Stimulated activated CD8-positive, alpha-beta memory T cell treated with anti-CD3 and anti-CD28 coated beads, Interleukin-4, amount 100 ng/mL, for 1 hour (primary cell): ENCODE measurements at places on chromosomes 3 and 15.

DNA sequence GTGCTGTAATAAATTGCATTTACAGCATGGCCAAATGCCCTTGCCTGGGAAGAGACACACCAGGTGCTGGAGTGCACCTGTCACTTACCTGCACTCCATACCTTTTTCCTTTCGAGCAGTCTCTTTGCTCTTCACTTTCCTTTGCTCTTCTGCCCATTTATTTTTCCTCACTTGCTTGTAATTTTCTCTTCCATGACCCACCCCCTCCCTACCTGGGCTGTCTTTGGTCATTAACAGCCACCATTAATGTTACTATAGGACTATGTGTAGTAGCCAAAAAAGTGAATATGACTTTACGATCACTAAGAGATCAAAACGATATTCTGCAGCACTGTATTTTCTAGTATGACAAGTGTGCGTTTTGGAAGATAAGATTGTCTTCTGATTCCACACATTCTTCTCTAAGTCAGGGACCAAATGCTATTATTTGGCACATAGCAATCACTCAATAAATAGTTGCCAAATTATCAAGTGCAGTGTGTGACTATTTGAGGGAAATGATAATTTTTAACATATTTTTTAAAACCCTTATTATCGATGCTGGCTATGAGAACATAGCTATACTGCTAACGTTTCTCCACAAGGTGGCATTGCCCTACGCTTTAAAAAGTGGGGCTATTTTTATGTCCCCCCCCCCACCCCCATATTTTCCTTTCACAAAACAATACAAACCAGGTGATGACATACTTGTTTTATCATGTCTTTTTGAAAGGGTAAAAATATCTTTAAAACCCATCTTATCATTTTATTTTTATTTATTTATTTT lies 114.4 kb downstream of the GHSR start:
- DNase-seq = no peak

DNA sequence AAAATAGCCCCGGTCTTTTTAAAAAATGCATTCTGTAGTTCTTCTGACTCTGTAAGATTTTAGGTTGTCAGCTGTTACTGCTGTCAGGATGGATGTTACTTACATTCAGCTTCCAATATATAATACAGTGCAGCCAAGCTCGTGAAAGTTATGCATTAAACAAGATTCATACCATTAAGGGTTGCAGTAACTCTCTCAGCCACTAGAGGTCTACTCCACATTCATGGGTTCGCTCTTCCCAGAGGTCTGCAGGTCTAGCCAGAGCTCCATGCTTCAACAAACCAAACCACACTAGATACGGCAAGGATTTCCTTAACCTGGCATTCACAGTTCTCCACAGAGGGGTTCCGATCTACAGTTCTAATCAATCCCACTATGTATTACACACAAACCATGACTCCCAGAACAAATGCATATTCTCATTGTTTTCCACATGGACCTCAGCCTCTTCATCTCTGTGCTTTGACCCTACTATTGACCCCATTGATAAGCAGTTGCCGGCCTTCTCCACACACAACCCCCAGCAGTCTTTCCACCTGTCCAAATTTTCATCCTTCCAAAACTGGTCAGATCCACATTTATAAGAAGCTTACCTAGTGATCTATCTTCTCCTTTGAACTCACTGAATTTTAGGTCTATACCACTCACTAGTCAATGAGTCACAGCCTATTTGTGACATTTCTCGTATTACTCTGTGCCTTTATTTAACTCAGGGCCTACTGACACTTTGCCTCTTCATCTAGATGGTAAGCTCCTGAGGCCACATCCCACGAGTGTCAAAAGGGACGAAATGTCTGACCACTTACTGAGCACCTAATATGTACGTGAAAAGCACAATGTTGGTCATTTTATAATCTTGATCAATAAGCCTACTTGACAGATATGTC lies 33.7 kb downstream of the RORA start:
- DNase-seq = no peak

- DNase-seq = no peak
These were observed 46.4 kb downstream of the KCNAB1 start for GRCh38 chr3:156166808-156167207.

DNA sequence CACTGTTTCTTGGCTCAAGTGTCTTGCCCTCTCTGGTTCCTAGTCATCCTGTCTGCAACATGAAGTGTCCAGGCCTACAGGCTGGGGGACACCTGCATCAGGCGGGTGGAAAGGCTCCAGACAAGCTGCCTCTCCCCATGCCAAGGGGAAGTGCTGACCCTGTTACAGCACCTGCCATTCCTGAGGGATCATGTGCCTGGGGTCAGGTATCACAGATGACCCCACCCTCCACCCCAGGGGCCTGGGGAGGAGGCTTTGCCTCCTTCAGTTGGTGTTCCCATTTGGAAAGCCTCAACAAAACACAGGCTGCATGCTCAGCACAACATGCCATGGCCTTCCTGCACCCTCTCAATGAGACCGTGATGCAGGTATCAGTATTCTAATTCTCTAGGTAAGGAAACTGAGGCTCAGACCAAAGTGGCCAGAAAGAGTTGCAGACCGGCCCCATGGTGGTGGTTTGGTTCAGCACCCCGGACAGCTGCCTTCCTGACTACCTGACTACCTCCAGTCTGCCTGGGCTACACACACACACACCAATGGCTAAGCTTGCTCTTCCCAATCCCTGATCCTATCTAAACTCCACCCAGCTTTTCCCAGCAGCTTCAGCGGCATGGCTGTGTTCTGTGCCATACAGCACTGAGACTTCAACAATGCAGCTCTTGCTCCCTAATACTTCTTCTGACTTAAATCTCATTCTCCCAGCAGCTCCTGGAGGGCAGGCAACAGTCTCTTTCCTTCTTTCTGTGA lies 69.7 kb upstream of the LINGO1 start:
- DNase-seq = no peak

DNA sequence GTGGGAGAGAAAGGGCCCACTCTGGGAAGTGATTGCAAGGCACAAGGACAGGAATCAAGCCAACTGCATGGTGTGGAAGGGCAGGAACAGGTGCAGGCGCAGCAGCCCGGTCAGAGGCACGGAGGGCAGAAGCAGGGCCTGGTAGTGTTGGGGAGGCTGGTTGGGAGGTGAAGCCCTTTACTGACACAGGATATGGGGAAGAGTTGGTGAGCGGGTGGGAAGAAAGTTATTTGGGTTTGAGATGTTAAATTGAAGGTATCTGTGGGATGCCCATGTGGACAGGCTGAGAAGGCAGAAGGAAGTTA lies 83.6 kb upstream of the ABHD2 start:
- DNase-seq = no peak

- DNase-seq = no peak
These were observed 44.5 kb downstream of the GBE1 start for GRCh38 chr3:81716870-81717509.

- DNase-seq = no peak
These were observed 50.7 kb downstream of the CLDN11 start for GRCh38 chr3:170469151-170470062.

- DNase-seq = no peak
These were observed 8.9 kb downstream of the ST3GAL6 start for GRCh38 chr3:98772022-98772421.

GRCh38 chr3:12615266-12615665 lies 48.7 kb downstream of the RAF1 start:
- no peak for DNase-seq

DNA sequence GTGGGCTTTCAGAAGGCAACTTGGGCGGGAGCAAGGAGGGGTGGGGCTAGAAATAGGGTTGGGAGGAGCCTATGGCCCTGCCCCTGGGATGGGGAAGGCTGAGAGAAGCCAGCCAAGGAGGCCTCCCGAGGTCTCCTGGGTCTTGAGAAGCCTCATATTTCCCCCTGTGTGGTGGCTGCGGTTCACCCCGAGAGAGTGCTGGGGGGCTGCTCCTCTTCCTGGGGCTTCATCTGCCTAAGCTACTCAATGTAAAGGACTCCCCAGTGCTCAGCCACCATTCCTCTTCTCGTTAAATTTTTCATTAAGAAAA lies 174.3 kb downstream of the SMAD6 start:
- DNase-seq = no peak

- DNase-seq = no peak
These were observed 422.2 kb downstream of the ZNF385D start for GRCh38 chr3:21328711-21329390.

GRCh38 chr3:67006460-67006859 lies 8.4 kb downstream of the KBTBD8 start:
- DNase-seq = no peak

GRCh38 chr3:45187694-45188141 lies 38.4 kb downstream of the TMEM158 start:
- no peak for DNase-seq

DNA sequence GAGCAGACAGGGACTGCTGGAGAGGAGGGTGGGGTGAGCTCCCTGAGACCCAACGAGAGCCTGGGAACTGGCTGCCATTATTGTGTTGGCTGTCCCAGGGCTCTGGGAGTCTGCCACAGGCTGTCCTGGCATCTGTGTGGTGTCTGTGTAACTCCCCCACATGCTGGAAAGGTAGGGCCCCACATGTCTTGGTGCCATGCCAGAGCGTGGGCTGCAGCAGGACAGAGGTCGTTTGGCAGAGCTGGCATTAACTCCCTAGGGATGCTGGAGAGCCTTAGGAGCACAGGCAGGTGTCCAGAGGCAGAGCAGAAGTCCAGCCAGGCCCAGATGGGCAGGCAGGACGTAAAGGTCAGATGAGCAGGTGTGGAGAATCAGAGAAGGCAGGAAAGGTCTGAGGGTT lies 9.7 kb downstream of the TIMP4 start:
- no peak for DNase-seq

GRCh38 chr3:149401212-149401925 lies 23.9 kb upstream of the TM4SF1 start:
- no peak for DNase-seq

DNA sequence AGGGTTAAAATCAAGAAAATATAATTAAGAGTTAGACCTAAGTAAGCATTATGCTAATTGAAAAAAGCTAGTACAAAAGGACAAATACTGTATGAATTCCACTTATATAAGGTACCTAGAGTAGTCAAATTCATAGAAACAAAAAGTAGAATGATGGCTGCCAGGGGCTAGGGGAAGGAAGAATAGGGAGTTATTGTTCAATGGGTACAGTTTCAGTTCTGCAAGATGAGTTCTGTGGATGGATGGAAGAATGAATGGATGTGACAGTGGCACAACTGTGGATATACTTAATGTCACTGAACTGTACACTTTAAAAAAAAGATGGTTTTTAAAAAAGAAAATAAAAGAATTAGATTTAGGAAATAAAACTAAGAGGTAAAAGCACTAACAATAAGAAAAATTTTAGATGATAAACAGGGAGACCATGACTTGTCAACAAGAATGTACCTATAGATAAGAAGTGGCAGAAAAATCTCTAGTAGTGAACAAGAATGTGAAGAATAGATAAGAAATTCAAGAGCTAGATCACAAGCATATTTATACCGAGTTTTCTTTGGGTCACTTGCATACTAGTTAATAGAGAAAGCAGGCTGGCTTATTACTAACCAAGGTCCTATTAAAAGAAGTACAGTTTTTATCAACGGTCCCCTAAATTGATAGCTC lies 5.5 kb downstream of the IFT80 start:
- DNase-seq = no peak

DNA sequence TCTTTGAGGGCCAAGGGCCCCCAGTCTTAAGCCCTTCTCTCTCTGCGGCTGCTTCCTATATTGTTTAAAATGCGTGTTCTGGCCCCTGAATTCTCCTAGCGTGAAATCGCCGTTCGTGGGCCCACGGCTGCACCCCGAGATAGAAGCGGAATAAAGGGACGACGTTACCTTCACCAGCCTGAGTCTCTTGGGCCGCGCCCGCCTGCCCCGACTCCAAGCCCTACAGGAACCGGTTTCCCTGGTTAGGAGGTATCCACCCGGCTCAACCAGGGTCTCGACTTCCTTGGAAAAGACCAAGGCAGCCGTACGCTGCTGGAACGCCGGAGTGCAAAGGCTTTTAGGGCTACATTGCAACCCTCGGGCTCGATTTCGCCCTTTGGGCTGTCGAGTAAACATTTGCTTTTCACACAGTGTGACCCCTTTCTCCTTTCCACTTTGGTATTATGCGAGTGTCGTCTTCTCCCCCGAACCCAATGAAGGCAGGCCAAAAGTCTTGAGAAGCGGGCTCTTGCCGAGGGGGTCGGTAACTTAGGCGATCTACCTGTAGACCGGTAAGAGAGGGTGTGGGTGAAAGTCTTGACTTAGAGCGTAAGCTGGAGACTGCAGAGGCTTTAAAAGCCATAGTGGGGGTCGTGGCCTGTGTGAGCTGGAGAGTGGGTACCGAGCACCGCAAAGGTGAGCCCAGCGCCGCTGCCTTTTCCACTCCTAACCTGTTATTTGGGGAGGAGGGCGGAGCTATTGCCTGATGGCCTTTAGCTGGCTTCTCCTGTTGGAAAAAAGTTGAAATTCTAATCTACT lies 2.0 kb downstream of the TRIM71 start:
- DNase-seq = no peak

- DNase-seq = no peak
These were observed 522 bp upstream of the GXYLT2 start for GRCh38 chr3:72887343-72887704.

GRCh38 chr3:33438881-33439545 lies 1.2 kb downstream of the UBP1 start:
- no peak for DNase-seq

DNA sequence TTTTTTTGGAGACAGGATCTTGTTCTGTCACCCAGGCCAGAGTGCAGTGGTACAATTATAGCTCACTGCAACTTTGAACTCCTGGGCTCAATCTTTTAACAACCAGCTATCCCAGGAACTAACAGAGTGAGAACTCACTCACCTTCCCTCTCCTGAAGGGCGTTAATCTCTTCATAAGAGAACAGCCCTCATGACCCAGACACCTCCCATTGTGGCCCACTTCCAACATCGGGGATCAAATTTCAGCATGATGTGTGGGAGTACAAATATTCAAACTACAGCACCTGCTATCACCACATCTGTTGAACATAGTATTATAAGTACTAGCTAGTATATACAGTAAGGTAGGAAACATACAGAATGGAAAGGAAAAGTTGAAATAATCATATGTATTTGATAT lies 132.5 kb downstream of the DOCK3 start:
- no peak for DNase-seq

DNA sequence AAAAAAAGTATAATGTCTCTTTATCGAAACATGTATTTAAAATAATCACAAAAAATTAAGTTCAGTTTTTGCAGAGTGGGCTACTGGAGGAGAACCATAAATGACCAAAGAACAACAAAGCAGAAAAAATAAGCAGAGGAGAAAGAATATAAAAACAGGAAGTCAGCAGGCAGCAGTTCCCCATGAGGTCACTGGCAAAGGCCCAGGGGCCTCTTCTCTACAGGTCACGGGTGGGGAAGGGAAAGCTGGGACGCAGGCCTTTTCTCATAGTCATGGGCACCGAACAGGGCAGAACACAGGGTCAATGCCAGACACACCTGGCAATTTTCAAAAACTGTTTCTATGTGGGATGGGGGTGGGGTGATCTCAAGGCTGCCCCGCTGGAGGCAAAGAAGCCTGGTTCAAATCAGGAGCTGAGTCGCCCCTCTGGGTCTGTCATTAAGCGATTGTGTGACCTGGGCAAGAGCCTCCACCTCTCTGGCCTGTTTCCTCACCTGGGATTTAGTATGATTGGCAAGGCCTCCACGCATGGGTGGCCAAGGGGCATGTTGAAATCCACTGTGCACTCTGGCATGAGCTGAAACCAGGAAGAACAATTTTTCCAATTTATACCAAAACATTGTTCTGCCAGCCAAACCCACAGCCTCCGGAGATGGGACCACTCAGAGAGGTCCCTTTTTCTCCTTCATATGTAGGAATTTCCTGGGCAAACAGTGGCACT lies 43.8 kb upstream of the UACA start:
- no peak for DNase-seq

- no peak for DNase-seq
These were observed 19.5 kb downstream of the SIDT1 start for GRCh38 chr3:113551820-113552219.

- DNase-seq = no peak
These were observed 53.4 kb downstream of the SACM1L start for GRCh38 chr3:45742461-45743089.

- no peak for DNase-seq
These were observed 3.3 kb downstream of the ARRDC4 start for GRCh38 chr15:97963779-97964178.
